ENCODE measurements at places on chromosomes 4 and X. TPM values are rescaled to one million over a fixed set of nuclear protein-coding genes. Genes with fewer than 3 reads are reported as not detected.

- DNase-seq = no peak
Observed at GRCh38 chr4:5043579-5043978, 7.7 kb upstream of the STK32B start.

- DNase-seq = no peak
Observed at GRCh38 chrX:110089656-110090403, 86.9 kb downstream of the TMEM164 start.

GRCh38 chr4:148883891-148884290 lies 441.7 kb upstream of the NR3C2 start:
- DNase-seq = no peak

The ATP10D gene
- 44.5 TPM for total RNA-seq

The TMPRSS11B gene
- total RNA-seq = not detected

GRCh38 chr4:73704314-73705055 lies 35.9 kb upstream of the CXCL8 start:
- peak; percentile 15 for DNase-seq

- no peak for DNase-seq
Observed at GRCh38 chr4:74618659-74619058, 173.7 kb downstream of the AREG start.

The RPS6KA6 gene
- total RNA-seq = 8.7 TPM

The XAGE5 gene
- total RNA-seq = not detected

DNA sequence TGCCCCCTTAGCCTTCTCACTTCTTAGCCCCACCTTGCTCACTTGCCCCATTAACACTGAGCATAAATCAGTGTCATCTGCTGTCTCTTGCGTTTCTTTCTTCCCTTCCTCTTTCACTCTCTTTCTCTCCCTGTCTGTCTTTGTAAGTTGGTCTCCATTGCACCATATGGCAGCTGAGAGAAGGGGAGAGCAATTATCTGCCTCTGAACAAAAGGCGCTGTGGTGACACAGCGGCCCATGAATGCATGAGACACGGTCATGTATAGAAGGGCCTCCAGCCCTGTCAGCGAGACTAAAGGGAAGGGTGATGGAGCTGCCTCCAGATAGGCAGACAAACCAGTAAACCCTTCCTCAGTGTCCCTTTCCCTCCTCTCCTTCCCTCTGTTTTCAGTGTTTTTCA lies 88.8 kb upstream of the PCDH18 start:
- DNase-seq = no peak

The ARSJ gene
- 7.3 TPM for total RNA-seq

- no peak for DNase-seq
Observed at GRCh38 chr4:4613126-4613465, 71.2 kb upstream of the STX18 start.

DNA sequence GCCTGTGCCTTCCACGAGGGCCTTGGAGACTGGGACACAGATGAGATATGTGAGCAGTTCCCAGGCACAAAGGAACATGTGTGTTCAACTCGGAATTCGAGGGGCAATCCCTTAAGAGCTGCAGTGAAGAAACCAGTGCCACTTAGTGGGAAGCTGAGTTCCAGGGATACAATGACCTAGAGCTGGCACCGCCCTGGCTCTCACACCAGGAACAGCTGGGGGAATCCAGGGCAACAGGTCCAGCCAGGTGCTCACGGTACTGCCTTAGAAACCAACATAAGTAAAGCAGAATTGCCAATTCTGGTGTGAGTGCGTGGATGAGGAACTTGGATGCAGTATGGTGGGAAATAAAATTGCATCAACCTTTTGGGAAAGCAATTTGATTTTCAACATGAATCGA lies 122.9 kb downstream of the AFAP1 start:
- no peak for DNase-seq

- DNase-seq = no peak
Observed at GRCh38 chrX:137426695-137427425, 139.1 kb upstream of the ZIC3 start.
